ENCODE measurements at places on chromosomes 2 and 18.

GRCh38 chr2:144015036-144015435 lies 504.9 kb downstream of the ZEB2 start:
- DNase-seq = no peak

GRCh38 chr2:9844036-9844483 lies 786 bp downstream of the TAF1B start:
- DNase-seq = peak; percentile 49

DNA sequence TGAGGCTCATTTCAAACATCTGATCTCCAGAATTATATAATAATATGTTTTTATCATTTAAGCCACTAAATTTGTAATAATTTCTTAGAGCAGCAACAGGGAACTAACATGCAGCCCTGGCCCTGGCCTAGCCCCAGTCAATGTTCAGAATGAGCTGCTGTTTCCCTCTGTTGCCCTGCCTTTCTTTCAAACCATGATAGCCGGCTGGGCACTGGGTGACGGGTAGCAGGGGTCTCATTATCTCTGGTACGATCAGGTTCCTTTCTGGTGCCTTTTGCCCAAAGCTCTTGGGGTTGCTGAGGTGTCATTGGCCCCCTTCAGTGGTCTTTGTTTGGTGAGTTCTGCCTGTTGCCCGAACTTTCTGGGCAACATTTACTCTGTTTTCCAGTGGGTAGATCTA lies 63.1 kb downstream of the THNSL2 start:
- DNase-seq = no peak

GRCh38 chr2:116545286-116546068 lies 1269.0 kb upstream of the DDX18 start:
- no peak for DNase-seq

- no peak for DNase-seq
Observed at GRCh38 chr2:216643986-216644659, 10.9 kb downstream of the IGFBP2 start.

DNA sequence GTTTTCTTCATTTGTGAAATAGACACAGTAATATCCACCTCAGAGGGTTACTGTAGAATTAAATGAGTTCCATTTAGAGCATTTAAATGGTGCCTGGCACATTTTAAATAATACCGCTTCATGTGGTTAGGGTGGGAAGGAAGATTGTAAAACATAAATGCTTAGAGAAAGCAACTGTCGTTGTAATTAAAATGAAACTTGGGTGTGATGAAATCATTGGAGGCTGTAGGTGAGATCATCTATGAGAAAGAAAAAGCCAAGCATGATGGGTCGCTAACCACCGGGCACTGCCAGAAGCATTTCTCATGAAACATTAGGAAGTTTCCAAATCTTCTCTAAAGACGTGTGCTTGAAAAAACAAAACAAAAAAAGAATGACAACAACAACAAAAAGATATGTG lies 8.2 kb upstream of the SLC39A10 start:
- DNase-seq = peak; percentile 94

DNA sequence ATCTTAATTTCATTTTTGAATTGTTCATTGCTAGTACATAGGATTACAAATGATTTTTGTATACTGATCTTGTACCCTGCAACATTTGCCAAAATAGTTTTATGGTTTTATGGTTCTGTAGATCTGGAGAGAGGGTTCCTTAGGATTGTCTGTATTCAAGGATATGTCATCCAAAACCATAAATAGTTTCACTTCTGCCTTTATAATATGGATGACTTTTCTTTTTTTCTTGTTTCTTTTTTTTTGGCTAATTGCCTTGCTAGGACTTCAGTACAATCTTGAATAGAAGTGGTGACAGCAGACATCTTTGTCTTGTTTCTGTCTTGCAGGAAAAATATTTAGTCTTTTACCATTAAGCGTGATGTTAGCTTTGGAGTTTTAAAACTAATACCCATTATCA lies 383.9 kb upstream of the HS6ST1 start:
- DNase-seq = peak; percentile 53

- no peak for DNase-seq
Observed at GRCh38 chr2:10084223-10084865, 4.1 kb upstream of the CYS1 start.

DNA sequence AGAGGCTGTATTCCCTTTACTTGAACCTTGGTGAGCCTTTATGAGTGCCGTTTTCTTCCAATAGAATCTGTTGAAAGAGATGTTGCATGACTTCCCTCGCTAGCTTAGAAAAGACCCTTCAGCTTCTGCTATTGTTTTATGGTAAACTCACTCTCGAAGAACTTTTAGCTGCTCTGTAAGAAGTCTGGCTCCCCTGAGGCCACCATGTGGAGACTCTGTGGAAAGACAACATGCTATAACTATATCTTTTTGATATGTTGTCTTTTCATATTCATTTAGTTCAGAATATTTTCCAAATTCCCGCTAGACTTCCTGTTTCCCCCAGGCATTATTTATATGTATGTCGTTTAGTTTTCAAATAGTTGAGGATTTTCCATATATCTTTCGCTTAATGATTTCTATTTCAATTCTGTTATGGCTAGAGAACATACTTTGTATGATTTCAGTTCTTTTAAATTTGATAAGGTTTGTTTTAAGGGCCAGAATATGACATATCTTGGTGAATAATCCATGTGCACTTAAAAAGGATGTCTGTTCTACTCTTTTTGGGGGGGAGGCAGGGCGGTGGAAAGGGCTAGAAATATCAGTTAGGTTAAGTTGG lies 64.1 kb downstream of the PTPN4 start:
- DNase-seq = peak; percentile 38

GRCh38 chr2:122300758-122301157 lies 545.3 kb downstream of the TSN start:
- no peak for DNase-seq

- DNase-seq = no peak
Observed at GRCh38 chr2:72998724-72999123, 72.8 kb downstream of the SFXN5 start.

DNA sequence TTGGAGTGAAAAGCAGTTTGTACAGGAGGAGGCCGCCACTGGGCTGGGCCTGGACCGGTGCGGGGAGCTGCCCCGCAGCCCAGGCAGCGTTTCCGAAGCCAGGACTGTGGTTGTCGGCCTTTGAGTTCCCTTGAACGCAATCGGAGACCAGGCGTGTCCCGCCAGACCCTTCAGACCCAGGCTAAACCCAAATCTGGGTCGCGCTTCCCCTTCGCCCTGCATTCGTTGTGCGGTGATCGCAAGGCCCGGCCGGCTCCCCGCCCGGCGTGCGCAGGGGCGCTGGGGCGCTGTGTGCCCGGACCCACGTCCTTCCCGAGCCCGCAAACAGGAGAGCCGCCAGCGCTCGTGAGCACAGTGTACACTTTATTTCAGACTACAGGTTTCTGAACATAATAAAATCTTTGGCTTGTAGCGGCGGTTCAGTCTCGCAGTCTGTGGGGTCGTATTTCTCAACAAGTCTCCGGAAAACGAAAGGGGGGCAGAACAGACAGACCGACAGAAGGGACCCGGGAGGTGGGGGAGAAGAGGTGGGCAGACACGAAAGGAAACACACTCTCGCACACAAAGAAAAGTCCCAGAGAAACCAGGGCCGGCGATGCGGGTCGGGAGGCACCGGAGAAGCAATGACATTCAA lies 5.5 kb downstream of the EN1 start:
- no peak for DNase-seq

- DNase-seq = no peak
Observed at GRCh38 chr2:41735476-41735875, 312.3 kb upstream of the PKDCC start.

- DNase-seq = no peak
Observed at GRCh38 chr2:105576050-105576439, 168.7 kb upstream of the NCK2 start.

DNA sequence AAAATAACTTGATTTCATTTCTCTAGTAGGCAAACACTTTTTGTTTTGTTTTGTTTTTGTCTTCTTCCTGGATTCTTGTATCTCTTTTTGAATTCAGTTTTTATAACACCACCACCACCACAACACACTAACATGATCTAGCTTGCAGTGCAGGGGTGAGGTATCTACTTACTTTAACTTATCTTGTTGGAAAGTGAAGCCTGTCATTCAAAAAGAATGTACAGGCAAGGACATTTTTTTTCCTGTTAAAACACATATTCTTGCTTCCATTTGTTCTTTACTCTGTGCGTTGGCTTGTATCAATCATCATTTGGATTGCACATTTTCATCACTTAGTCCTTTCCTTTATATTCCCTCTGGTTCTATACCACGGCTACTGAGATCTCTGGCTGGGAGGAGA lies 824.2 kb downstream of the PLCL1 start:
- no peak for DNase-seq

DNA sequence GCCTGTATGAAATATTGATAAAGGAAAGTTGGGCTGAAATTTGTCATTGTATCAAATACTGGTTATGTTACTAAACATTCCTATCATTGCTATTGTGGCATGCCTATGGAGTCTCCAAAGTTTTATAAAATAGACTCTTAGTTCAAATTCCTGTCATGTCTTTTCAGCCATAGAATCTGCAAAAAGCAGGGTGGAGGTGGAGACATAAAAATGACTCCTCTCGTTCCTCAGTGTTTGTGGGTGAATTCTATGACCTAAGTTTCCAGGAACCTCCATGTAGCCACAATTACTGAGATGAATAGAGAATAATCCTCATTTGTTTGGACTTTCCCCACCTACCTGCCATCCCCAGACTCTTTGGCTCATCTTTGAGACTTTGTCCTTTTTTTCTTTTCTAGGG lies 326.3 kb upstream of the ETAA1 start:
- DNase-seq = no peak

- DNase-seq = no peak
Observed at GRCh38 chr2:45823723-45824206, 172.3 kb downstream of the PRKCE start.

- no peak for DNase-seq
Observed at GRCh38 chr2:162473-163382, 101.1 kb downstream of the SH3YL1 start.

DNA sequence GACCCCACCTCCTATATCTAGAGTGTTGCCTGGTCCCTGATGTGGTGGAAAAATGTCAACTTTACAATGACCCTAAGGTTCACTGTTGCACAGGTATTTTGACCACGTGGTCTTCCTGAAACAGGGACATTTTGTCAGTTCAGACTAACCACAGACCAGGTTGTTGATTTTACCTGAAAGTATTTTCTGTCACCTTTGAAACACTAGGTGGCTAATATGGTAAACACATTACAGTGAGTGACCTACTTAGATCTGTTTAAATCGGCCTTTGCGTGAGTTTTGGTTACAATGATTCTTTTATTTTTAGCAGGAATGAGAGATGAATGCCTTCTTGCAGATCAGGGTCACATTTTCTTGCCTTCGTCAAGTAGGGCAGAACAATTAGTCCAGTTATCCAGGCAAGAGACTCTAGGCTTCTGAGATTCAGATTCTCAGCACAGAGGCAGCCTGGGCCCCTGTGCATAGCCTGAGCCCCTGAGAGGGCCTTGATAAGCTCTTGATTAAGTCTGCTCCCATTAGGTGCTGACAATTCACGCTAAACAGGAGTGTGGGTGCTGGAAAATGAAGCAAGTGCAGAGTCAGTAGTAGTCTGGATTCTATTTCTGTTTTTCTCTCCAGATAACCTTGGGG lies 226.2 kb downstream of the KCNS3 start:
- DNase-seq = no peak

DNA sequence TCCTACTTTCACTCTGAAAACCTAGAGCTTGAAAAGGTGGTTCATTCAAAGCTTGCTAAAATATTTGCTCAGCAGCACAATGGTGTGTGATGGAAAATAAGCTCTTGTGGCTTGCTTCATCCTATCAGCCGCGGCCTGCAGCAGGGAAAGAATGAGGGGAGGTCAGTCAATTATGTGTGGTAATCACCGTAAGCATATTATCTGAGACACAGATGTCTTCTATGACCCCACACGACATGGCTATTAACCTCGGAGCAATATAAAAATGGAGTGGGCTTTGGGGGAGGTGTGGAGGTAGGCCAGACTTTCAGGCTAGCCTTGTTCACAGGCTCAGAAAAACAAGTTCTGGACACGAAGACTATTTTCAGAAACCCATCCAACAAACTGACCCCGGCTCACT lies 98.4 kb upstream of the SIX3 start:
- DNase-seq = no peak

- DNase-seq = no peak
Observed at GRCh38 chr2:239261796-239262483, 138.9 kb downstream of the HDAC4 start.

Measured in inflammatory macrophage treated with lipopolysaccharide for 4 hours (primary cell).